ENCODE measurements at places on chromosomes 13 and 19.

DNA sequence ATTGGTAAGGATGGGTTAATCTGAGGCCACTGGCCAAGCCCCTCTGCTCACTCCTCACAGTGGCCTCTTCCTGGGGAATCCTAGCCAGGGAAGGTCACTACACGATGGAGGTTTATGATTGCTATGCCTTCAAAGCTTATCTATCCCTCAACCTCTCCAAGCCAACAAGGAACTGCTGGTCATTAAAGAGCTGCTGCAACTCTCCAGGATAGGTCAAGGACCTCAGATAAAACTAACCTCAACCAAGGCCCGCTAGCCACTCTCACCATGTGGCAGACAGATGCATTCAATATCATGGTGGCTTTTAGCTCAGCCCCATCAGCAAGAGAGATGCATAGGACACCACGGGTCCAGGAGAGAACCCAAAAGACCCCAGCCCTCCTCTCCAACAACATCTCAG, 71.6 kb downstream of the SERTM1 start:
- no peak for DNase-seq

GRCh38 chr19:33906578-33907335, 110.1 kb downstream of the KCTD15 start:
- no peak for DNase-seq

DNA sequence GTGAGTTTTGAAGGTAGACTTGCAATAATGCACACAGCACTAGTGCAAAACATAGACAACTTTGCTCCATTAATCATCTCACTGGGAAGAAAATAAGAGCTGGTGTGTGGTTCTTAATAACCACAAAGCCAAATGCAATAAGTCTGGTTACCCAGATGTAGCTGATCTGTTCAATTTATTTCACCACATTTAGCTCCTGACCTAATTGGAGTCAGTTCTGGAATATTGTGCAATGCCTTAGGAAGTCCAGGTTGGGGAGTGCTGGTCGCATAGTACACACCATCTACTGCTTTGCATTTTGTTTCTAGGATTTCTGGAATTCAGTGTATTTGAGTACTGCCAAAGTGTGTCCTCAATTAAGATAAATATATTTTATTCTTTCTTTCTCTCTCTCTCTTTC, 483.3 kb upstream of the SPRY2 start:
- DNase-seq = no peak

DNA sequence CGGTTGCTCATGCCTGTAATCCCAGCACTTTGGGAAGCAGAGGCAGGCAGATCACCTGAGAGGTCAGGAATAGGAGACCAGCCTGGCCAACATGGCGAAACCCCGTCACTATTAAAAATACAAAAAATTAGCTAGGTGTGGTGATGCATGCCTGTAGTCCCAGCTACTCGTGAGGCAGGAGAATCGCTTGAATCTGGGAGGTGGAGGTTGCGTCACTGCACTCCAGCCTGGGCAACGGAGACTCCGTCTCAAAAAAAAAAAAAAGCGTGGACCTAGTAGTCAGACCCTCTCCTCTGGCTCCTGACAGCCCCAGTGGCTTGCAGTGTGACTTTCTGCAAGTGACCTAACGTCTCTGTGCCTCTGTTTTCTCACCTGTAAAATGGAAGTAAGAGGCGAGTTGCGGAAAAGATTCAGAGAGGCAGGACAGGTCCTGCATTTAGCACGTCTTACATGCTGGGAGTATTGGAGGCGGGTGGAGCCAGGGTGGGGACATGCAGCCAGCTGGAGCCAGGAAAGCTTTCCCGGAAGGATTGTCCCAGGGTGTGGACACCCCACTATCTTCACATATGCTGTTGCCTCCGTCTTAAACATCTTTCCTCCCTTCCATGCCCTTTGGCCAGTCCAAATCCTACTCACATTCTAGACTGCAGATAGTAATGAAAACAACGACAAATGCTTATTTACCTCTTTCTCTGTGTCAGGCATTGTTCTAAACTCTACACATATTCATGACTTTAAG, 2.9 kb downstream of the TUBB4A start:
- no peak for DNase-seq

- peak; percentile 42 for DNase-seq
These were observed 9.6 kb upstream of the TPM4 start for GRCh38 chr19:16066611-16067104.

DNA sequence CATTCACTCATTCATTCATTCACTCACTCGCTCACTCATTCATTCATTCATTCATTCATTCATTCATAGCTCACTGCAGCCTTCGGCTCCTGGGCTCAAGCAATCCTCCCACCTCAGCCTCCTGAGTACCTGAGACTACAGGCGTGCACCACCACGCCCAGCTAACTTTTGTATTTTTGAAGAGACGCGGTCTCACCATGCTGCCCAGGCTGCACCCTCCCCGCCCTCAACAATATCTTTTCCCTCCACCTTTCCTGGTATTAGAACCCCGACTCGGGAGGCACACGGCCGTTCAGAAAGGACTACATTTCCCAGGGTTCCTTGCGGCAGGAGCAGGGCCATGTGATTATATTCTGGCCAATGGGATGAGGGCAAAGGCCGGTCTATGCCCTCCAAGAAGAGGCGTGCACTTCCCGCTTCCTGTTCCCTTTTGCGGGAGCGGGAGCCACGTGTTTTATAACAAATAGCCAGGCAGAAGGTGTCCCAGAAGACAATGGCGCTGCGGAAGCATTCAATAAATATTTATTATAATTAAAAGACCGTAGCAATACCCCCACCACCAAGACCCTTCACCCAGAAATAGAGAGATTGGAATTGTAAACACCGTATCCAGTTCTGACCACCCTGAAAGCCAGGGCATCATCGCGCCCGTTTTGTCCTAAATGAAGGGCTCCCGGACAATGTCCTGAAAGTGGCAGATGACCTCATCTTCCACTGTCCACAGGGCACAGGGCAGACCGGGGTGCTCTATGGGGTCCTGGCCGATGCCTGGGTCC, 15.9 kb downstream of the TICAM1 start:
- DNase-seq = peak; percentile 98
